ENCODE measurements at places on chromosomes 7 and 10.

- DNase-seq = no peak
These were observed 207.1 kb upstream of the GHITM start for GRCh38 chr10:83932245-83932644.

DNA sequence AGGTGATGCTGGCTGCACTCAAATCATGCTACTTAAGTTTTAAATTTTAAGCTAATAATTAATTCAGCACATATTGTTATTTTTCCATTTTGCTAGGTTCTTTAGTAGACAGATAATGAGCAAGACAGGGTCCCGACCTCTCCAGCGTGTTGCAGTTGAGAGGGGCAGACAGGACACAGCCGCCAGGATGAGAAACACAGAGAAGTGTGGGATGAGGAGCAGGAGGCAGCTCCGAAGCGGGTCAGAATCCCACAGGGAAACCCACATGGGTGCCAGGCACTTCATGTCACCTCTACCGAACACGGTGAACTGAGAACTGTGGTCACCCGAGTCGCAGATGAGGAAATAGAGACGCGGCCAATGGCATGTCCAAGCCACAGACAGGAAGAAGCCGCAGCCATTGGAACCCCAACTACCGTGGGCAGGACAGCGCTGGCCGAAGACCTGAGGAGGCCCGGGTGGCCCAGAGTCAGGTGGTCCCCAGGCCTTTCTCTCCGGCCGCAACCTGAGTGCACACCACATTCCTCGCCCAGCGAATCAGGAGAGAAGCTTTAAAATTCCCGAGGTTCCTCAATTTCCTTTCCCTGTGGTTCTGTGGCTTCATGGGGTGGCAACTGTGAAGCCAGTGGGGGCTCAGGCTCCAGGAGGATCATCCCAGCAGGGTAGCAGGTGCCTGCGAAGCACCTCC lies 213.0 kb downstream of the DNAJB6 start:
- no peak for DNase-seq

DNA sequence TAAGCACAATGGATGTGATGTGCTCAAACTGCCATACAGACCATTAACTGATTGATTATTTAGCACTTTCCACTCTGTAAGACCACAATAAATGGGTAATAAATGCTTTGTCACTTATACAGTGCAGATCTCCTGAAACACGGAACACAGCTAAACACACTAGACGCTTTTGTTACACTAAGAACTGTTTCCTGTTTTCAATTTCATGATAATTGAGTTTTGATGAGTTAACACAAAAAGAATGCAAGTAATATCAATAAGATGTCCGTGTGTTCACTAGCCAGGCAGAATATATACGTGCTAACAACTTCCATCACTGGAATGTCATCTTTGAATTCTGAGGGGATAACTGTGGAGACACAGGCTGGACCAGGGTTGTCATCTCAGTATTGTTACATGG lies 178.8 kb downstream of the SKAP2 start:
- DNase-seq = no peak

- DNase-seq = no peak
These were observed 13.3 kb downstream of the SLC37A3 start for GRCh38 chr7:140384894-140385545.

DNA sequence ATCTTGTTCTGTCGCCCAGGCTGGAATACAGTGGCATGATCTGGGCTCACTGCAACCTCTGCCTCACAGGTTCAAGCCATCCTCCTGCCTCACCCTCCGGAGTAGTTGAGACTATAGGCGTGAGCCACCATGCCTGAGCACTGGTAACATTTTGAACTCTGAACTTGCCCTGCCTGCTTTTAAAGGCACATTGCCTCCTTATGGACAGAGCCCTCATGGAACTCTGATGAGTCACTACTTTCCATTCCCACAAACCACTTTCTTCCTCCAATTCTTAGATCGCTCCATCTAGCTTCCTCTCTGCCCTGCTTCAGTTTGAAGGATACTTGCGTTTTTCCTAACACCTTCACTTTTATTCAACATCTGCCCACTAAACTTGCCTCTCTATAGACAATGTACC lies 38.1 kb downstream of the PRPS1L1 start:
- DNase-seq = no peak

GRCh38 chr7:48251766-48252165 lies 80.5 kb downstream of the ABCA13 start:
- DNase-seq = no peak

GRCh38 chr10:115854740-115855435 lies 418.1 kb downstream of the GFRA1 start:
- no peak for DNase-seq

GRCh38 chr10:19333631-19334030 lies 285.0 kb downstream of the MALRD1 start:
- DNase-seq = no peak

GRCh38 chr10:14074062-14074884 lies 256.5 kb downstream of the FRMD4A start:
- peak; percentile 29 for DNase-seq

- peak; percentile 19 for DNase-seq
These were observed 236.8 kb downstream of the FRMD4A start for GRCh38 chr10:14093730-14094484.

- no peak for DNase-seq
These were observed 318.1 kb downstream of the KCNMA1 start for GRCh38 chr10:77319557-77319956.

GRCh38 chr10:3623746-3624145 lies 161.3 kb downstream of the KLF6 start:
- no peak for DNase-seq

GRCh38 chr10:102988404-102989314 lies 70.6 kb downstream of the CNNM2 start:
- DNase-seq = no peak

DNA sequence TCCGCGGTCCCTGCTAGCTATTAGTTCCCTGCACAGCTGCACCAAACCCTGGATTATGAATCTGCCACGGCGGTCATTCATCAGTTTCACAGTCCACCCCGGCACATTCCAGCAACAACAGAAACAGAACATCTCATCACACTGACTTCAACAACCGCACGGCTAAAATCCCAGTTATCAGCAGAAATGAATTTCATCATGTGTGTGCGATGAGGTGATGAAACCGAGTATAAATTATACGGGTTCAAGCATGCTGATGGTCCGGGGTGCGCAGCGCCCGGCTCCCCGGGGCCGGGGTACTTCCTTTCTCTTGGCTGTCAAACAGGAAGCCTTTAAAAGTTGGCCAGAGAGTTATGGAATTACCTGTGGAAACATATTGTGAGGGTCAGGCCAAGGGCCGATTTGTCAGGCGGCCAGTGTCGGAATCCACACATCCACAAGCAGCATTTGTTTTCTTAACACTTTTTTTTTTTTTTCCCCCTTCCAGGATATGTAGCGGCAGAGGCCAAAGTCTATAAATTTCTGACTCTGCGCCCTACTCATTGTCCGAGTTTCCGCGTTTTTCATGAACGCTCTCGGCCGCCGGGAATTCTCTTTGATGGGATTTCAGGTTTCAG lies 420.9 kb upstream of the MGMT start:
- DNase-seq = no peak

DNA sequence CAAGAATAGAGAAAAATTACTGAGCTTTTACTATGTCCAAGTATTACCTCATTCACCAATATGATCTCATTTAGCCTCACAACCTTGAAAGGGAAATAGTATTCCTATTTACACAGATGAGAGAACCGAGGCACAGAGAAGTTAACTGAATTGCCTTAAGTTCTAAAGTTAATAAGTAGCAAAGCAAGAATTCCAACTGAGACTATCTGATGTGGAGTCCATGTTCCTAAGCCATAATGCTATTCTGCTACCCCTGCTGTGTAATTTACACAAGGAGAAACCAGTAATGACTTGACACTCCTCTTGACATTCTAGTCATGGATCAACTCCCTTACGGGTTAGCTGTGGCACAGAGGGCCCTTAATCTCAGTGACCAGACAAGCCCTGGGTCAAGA lies 60.7 kb downstream of the ABCB4 start:
- DNase-seq = no peak

DNA sequence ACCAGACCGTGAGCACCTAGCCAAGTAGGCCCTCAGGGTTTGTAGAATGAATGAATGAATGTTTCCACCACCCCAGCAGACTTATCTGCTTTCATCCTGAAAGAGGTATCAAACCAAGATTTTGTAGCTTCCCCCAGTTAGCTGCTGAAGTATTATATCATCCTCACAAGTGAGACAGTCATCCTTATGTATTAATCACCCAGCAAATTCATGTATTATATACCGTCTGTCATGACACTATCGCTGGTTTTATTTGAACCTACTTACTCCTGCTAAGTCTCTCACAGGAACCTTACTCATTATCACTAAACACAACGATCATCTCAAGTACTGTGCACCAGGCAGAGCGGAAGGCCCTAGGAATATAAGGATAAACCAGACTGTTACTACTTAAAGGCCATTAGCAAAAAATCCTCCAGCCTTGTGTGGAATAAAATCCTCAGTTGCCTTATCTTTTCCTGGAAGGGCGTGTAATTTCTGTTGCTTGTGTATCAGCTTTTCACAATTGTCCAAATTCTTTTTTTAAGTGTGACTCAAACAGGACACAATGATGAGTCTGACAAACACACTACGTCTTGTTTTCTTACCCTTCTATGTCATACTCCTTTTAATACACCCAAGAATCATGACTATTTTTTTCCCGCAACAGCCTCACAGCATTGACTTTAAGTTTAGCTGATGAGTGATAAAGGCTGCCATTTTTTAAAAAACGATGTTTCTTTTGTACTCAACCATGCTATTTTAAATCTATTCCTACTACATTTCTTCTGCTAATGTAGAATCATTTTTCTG lies 176.1 kb upstream of the KLF14 start:
- no peak for DNase-seq

DNA sequence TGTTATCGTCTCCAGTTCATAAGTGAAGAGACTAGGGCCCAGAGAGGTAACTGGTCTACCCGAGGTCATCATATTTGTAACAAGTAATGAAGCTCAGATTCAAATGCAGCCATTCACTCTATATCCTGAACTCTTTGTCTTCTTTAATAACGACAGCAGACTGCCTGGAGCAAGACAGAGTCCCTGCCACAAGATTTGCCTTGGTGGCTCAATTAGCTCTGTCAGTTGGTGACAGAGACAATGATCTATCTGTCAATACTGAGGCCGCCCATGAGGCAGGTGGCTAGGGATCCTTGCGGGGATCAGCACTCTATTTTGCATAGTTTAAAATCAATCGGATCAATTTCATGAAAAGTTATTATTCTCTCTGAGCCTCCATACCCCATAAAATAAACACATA lies 43.9 kb downstream of the SH3PXD2A start:
- no peak for DNase-seq

- DNase-seq = peak; percentile 71
These were observed 94.4 kb downstream of the VOPP1 start for GRCh38 chr7:55477781-55478374.

DNA sequence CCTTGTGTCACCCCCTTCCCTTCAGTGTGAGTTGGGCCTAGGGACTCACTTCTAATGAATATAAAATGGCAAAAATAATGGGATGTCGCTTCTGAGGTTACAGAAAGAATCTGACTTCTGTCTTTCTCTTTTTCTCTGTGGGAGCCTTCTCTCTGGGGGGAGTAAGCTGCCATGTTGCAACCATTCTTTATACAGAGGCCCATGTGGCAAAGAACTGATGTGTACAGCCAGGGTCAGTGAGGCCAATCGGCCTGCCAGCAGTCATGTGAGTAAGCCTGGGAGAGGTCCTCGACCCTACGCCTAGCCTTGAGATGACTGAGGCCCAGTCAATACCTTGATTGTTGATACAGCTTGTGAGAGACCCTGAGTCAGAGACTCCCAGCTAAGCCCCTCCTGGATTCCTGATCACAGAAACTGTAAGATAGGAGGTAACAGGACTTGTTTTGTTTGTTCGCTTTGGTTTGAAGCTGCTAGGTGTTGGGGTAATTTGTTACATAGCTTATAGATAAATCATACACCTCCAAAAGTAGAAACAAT lies 1.7 kb downstream of the TCAF1 start:
- DNase-seq = no peak

DNA sequence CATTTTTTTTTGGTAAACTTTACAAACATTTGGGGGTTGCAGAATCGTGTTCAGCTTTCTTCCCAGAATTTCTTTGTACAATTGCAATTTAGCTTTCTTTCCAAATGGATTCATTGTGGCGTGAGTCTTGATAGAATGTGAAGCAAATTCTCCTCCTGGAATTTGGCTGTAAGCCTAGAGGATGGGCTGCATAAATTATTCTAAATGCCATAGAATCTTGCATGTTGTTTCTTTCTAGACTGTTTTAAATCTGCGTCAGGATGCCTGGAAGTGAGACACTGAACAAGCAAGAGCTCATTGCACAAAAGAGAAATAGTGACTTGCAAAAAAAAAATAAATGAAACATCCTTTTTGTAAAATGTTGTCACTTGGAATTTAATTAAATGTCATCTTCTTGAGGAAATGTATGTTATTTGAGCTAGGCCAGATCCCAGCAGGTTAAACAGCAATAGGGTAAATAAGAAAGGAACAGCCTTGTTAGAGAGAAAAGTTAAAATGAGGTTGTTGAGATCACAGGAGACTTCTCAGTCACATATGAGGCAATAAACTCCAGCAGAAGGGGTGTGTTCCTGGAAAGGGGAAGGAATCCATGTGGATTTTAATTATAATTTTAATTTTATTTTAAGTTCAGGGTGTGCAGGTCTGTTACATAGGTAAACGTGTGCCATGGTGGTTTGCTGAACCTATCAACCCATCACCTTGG lies 483.0 kb downstream of the PLXDC2 start:
- DNase-seq = no peak

GRCh38 chr10:21517134-21518031 lies 8.1 kb downstream of the SKIDA1 start:
- DNase-seq = peak; percentile 89

DNA sequence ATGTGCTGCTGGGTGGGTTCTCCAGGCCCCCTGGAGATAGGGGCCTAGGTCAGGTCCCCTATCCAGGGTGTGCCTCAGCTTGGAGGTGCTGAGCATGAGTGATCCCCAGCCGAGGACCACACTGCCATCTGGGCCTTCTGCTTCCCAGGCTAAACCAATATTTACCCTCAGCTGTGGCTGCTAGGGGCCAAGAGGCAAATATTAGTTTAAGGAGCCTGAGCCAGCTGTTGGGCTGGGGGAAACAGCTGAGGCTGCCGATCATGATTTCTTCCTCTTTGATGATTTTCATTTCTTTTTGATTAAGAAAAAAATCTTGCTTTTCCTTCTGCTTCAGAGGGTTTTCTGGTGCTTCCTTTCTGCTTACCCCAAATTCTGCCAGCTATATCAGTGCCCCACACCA lies 83.4 kb downstream of the NEURL1 start:
- DNase-seq = no peak

DNA sequence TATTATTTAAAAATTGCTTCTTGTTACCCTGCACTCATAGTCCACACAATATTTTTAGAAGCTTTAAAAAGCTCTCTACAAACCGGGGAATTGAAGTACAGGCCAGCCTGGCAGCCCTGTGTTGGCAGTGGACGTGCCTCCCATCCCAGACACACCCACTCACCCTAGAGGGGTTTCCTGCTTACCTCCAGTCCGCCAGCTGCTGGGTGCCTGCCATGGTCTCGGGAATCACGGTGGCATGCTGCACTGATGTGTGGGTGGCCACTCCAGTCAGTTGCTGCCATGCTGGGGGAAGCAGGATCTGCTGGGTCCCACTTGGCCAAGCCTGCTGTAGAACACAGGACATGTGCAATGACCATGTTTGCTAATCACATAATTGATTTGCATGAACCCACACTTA lies 80.4 kb downstream of the CLEC2L start:
- no peak for DNase-seq
